Stimulated activated CD8-positive, alpha-beta memory T cell treated with anti-CD3 and anti-CD28 coated beads, Interleukin-12 subunit alpha, Interleukin-12 subunit beta, amount 100 ng/mL, for 1 hour (primary cell): ENCODE measurements at places on chromosomes 4 and X.

DNA sequence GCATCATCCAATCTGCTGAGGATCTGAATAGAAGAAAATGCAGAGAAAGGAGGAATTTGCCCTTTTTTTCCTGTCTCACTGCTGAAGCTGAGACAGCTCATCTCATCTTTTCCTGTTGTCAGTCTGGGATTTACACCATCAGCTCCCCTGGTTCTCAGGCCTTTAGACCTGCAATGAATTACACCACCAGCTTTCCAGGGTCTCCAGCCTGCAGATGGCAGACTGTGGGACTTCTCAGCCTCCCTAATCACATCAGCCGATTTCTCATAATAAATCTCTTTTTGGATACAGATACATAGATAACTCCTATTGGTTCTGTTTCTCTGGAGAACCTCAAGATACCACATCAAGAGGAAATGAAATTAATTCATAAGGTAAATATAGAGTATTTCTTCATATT, 134.6 kb upstream of the MAB21L2 start:
- no peak for DNase-seq

DNA sequence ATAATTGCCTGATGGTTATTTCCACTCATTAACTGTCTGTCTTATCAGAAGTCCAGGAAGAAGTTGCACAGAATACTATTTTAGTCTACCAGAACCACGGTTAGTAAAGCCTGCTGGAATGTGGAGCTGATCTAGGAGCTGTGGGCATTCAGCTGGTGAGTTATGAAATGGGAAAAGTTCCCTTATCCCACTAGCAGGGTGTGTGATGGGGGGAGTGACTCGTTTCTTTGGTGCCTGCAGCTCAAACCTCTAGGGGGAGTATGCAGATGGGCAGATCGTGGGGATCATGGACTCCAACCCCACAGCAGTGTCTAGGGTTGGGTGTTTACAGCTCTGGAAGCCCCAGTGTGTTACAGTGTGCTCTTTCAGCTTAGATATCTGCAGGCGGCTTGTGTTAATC, 305.7 kb upstream of the BOD1L1 start:
- no peak for DNase-seq

DNA sequence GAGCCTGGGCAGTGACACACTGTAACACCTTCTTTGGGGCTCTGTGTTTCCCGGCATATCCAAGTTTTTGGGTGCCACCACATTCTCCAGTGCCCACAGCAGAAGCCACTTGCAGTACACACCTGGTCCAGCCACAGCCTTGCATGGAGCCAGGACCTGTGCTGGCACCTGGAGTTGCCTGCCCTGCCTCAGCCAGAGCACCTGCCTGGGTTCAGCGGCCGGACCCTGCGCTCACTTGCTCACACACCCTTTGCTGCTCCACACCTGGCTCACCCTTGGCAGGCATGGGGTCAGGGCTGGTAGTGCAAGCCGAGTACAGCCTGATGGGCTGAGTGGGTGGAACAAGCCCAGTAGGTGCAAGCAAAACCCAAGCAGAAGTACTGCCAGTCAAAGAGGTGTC, 1511.1 kb downstream of the TECRL start:
- DNase-seq = no peak

DNA sequence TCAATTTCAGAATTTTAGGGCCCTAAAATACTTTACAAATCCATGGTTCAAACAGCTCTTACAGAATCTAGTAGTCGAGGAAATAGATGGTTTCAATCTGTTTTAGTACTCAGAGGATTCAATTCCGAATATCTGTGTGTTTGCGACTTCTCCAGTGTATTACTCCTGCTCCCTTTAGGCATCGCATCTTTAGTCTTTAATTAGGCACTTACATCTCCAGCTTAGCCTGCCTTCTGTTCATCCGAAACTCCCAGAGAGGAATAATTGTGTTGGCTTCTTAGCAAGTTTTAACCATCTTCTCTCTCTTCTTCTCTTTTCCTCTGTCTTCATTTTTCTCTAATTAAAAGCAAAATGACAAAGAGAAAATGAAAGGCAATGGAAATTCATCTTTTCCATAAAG, 1901.3 kb upstream of the TENM3 start:
- DNase-seq = no peak

- DNase-seq = no peak
Measured at GRCh38 chr4:6063684-6064083, 45.5 kb upstream of the C4orf50 start.

- DNase-seq = no peak
Measured at GRCh38 chr4:12697970-12698369, 786.2 kb downstream of the RAB28 start.

DNA sequence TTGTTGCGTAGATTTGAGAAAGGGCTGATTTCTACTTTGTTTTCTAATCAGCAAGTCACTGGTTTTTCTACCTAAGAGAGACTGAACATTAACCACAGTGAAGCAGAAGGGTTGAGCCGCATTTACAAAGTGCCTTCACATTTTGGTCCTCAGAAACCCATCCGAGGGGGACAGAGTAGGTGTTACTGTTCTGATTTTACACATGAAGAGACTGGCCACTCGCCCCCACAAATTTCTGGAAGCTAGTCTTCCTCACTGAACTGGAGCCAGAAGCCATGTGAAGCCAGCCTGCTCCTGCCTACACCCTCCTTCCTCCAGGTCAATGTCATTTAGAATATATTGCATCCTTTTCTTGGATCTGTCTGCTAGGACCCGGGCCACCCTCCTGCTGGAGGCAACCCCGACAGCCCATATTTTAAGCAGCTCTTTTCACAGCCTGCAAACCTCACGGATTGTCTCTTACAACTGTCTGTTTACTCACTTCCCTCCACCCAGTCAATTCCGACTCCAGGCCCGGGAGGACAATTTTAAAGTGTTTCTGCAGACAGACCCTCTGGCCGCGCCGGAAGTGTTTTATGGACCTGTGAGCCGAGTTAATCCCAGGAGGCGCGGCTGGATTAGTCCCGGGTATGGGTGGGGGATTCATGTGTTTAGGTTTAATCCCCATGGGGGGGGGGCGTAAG, 73.2 kb upstream of the BCOR start:
- no peak for DNase-seq

- DNase-seq = no peak
Measured at GRCh38 chrX:102341867-102342266, 94.9 kb downstream of the NXF2 start.

GRCh38 chrX:53047228-53047627, 1.4 kb upstream of the GPR173 start:
- no peak for DNase-seq

DNA sequence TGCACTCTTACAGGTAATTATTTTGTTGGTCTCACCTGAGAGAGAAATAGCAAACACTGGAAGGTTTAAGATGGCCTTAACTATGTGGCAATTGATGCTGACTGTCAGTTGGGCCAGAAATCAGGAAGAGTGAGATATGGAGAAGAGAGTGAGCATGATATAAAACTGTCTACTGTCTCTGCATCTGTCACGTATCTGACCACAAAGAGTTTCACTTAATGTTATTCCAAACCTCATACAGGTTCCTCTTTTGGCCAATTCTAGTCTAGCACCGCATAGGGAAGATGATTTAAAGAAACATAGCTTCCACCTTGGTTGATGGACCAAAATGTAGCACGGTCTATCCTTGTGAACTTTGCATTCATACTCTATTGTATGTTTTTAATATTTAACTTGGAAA, 381.0 kb upstream of the BOD1L1 start:
- DNase-seq = no peak

DNA sequence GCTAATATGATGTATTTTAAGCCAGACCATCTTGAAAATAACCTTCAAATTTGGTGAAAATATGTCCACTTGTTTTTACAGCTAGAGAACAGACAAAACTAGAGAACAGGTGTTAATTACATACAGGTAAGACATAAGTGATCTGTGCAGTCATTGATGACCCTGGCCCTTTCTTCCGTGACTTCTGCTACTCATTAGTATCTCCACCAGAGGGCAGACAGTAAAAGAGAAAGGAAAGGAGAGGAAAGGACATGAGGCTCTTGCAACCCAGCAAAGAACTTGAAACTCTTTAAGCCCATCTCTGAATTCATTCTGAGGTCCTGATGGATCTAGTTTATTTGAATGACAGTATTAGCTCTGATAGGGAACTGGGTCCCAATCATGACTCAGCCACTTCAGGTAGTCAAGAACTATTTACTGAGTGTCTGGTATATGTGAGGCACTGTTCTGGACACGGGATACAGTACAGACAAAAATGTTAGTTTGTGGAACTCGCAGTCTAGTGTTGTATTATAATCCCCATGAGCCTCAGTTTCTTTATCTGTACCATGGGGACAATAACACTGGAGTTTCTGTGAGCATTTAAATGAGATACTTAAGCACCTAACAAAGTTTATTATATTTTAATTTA, 121.0 kb upstream of the TEX13D start:
- DNase-seq = no peak

DNA sequence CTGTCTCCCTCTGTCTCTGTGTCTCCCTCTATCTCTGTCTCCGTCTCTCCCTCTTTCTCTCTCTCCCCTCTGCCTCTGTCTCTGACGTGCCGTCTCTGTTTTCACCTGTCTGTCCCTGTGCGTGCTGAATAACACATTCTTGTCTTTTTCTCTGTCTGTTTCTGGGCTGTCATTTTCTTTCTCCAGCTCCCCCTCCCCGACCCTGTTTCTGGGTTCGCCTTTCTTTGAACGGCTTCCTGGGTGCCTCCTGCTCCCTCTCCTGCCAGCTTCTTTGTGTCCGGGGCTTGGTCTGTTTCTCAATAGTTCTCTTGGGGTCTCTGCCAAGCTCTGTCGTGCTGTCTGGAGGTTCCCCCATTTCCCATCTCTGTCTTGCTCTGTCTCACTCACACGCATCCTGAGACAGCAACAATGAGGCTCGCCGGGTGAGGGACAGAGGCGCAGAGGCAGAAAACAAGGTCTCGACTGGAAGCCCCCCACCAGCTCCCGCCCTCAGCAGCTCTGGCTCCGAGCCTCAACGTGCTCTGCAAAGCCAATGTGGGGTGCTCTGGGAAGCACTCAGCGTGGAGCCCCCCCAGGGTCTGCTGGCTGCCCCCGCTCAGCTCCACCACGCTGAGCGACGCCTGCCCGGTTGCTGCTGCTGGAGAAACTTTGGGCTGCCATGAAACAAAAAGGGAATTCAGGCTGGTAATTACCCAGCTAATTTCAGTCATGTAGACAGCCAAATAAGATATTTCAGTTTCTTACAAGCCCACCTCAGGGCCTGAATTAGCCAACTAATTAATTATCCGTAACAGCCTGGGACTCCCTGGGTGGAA, 3.4 kb downstream of the CPLX1 start:
- DNase-seq = no peak

- DNase-seq = no peak
Measured at GRCh38 chrX:15055146-15055930, 182.1 kb downstream of the MOSPD2 start.

DNA sequence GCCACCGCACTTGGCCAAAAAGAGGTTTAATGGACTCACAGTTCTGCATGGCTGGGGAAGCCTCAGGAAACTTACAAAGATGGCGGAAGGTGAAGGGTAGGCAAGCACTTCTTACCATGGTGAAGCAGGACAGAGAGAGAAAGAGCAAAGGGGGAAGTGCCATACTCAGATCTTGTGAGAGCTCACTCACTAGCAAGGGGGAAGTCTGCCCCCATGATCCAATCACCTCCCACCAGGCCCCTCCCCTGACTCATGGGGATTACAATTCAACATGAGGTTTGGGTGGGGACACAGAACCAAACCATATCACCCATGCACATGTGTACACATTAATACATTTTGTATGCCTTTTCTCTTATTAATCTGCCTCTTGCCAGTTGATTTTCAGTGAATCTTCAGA, 77.2 kb upstream of the HSD17B10 start:
- DNase-seq = no peak

GRCh38 chr4:130896920-130897319, 1801.0 kb downstream of the C4orf33 start:
- DNase-seq = no peak

- DNase-seq = no peak
Measured at GRCh38 chr4:121041307-121042090, 30.8 kb downstream of the NDNF start.

GRCh38 chr4:159137176-159137575, 34.3 kb downstream of the RAPGEF2 start:
- DNase-seq = no peak

- DNase-seq = no peak
Measured at GRCh38 chr4:99208719-99209075, 10.3 kb downstream of the ADH6 start.

DNA sequence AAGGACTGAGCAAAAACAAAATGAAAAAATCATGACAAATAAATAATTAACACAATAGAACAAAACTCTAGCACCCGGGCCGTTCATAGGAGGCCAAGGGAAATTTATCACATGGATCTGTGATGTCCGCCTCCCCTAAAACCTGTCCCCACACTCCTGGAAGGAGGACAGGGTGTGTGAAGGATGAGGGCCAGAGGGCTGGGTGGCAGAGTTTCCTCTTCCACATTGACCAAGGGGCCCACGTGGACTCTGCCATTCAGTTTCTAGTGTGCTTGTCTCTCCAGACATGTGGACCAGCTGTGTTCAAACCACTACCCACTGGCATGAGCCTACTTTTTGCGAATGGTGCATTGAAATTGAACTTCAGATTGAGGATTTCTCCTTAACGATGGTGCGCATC, 6.3 kb downstream of the PRRG3 start:
- DNase-seq = no peak

- DNase-seq = no peak
Measured at GRCh38 chr4:87410679-87411078, 11.7 kb upstream of the NUDT9 start.

GRCh38 chr4:182916483-182917181, 554 bp downstream of the DCTD start:
- no peak for DNase-seq

- DNase-seq = no peak
Measured at GRCh38 chrX:39542316-39542715, 555.4 kb downstream of the BCOR start.

- no peak for DNase-seq
Measured at GRCh38 chr4:173146456-173146855, 22.2 kb upstream of the GALNT7 start.

GRCh38 chr4:64520421-64520820, 111.2 kb upstream of the TECRL start:
- DNase-seq = no peak

- DNase-seq = no peak
Measured at GRCh38 chr4:73668782-73669201, 48.6 kb upstream of the RASSF6 start.

- DNase-seq = no peak
Measured at GRCh38 chr4:113637823-113638561, 123.5 kb downstream of the CAMK2D start.

DNA sequence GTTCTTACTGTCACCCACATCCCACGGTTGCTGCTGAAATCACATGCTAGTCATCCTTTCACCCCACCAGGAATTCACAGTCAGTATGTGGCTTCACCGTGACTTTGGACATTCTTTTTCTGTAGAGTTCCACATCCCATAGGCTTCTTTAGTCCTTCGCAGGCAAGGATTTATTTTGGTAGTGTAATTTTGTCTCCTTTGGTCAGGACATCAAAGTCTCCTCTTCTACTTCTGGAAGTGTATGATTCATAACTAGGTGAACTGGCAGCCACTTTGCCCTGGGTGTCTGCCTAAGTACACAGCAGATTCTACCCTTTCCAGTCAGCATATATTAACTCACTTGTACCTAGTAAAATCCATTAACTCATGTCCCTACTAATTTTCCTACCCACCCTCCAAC, 38.3 kb upstream of the MMAA start:
- no peak for DNase-seq

- DNase-seq = no peak
Measured at GRCh38 chr4:74374561-74375327, 9.8 kb downstream of the EREG start.
